Vagina (tissue), 2 donors: ENCODE measurements at places on chromosomes 16 and 17. TPM values are rescaled to one million over a fixed set of nuclear protein-coding genes. Genes with fewer than 3 reads are reported as not detected.
A peak's percentile ranks its signal among the peaks of the same experiment; 100 is the strongest.

DNA sequence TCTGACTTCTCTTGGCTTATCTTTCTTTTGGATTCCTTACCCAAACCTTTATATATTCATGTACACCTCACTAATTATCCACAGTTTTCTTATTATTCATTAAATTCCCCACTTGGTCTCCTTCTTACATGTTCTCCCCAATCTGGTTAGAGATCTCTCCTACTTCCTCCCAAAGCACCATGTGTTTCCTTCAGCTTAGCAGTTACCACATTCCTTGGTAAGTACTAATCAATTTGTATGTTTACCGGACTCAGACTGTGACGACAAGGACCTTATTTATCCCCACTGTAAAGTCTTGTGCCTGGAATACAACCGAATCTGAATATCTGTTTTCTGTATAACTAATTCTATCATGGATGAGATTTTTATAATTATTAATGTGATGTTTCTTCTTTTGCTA is 389.5 kb downstream of the KCNJ2 start:
- no peak overlapping the region for H3K27ac ChIP-seq
- H3K27me3 ChIP-seq = no peaks in the 10 kb centered on the region
- H3K4me1 ChIP-seq = peaks cover 6% of the 10 kb centered on the region
- H3K4me3 ChIP-seq = no peak overlapping the region

DNA sequence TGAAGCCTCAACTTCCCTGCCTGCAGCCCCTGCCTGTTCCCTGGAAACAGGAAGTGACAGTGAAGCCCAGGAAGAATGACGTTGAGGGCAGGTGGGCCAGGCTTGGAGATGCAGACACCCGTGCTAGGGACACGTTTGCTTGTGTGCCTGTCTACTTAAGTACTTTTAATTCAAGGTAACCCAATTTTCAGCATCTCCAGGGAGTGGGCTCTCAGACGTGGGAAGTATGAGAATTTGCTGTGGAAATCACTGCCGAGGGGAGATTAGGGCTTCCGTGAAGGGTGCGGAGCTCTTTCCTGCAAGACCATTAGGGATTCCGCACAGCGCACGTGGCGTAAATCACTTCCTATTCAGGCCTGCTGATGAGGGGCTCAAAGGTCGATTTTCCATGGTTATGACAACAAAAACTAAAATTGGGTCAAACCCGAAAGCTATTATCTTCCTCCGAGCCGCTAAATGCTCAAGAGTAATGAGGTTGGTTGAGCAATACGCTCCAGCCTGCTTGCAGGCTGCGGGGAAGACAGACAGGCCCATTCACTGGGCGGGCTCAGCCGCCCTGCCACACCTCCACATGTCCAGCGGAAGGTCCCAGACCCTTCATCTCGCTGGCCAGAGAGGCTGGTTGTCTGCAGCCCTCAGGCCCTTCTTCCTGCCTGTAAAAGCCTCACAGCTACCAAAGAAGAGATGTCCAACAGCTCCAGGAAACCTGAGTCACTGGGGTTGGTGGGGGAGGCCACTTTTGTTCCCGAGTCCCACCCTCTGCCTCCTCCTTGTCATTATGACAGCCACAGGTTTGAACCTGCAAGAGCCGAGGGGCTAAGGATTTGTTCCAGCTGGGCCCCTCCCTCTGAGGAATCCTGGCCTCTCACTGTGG is 109.9 kb downstream of the RBFOX3 start:
- no peaks in the 10 kb centered on the region for H3K27me3 ChIP-seq
- no peaks in the 10 kb centered on the region for H3K4me1 ChIP-seq
- no peak overlapping the region for H3K27ac ChIP-seq
- H3K4me3 ChIP-seq = no peak overlapping the region

GRCh38 chr16:67758006-67758405 is 38.9 kb upstream of the GFOD2 start:
- H3K27ac ChIP-seq = no peak overlapping the region
- no peaks in the 10 kb centered on the region for H3K27me3 ChIP-seq
- H3K36me3 ChIP-seq = no peaks in the 10 kb centered on the region
- no peak overlapping the region for H3K4me3 ChIP-seq

DNA sequence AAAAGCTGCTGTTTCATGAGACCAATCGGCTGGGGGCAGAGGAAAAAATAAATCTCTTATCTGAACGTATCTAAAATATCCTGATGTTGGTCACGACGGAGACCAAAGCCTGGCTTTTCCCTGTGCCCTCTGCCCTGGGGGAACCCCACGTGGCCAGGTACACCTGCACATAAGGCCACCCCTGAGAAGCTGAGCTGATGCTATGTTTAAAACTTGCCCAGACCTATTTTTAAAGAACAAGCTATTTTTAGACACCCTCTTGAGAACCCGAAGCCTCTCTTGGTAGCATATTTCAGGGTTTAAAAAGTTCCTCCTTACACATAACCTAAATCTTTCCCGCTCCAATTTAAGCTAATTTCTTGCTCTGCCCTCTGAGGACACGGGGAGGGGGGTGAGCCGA is 210.4 kb downstream of the GSG1L start:
- H3K36me3 ChIP-seq = no peaks in the 10 kb centered on the region
- H3K4me1 ChIP-seq = no peaks in the 10 kb centered on the region
- H3K4me3 ChIP-seq = no peak overlapping the region
- no peak overlapping the region for H3K27ac ChIP-seq
- no peak for DNase-seq

DNA sequence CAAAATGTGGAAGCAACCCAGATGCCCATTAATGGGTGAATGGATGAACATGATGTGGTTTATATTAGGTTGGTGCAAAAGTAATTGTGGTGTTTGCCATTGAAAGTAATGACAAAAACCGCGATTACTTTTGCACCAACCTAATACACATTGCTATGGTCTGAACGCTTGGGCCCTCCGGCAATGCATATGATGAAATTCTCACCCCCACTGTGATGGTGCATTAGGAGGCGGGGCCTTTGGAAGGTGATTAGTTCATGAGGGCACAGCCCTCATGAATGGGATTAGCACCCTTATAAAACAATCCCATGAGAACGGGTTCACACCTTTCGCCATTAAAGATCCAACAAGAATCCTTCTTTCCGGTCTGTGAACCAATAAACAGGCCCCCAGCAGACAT is 25.3 kb upstream of the PRM1 start:
- no peak overlapping the region for H3K4me3 ChIP-seq
- no peaks in the 10 kb centered on the region for H3K27me3 ChIP-seq
- no peak for DNase-seq
- H3K4me1 ChIP-seq = no peaks in the 10 kb centered on the region
- no peaks in the 10 kb centered on the region for H3K36me3 ChIP-seq
- H3K27ac ChIP-seq = no peak overlapping the region

- peak overlapping the region; percentile 1 for H3K27ac ChIP-seq
- H3K4me1 ChIP-seq = peaks cover 23% of the 10 kb centered on the region
- H3K36me3 ChIP-seq = peaks cover 19% of the 10 kb centered on the region
- no peaks in the 10 kb centered on the region for H3K27me3 ChIP-seq
Observed at GRCh38 chr17:8141741-8142140, 10.5 kb downstream of the PER1 start.

- no peaks in the 10 kb centered on the region for H3K4me1 ChIP-seq
- no peaks in the 10 kb centered on the region for H3K36me3 ChIP-seq
- H3K27me3 ChIP-seq = no peaks in the 10 kb centered on the region
- no peak for DNase-seq
Observed at GRCh38 chr16:17850581-17851250, 380.0 kb upstream of the XYLT1 start.

The DUSP3 gene
- total RNA-seq = 43.5 TPM

The RFWD3 gene
- total RNA-seq = 36.3 TPM

The NPIPA3 gene
- not detected for total RNA-seq

The METTL2A gene
- 14.0 TPM for total RNA-seq
